ENCODE measurements at places on chromosomes 4 and X.
A peak's percentile ranks its signal among the peaks of the same experiment; 100 is the strongest.

- peak; percentile 25 for DNase-seq
Observed at GRCh38 chr4:15805583-15806517, 27.7 kb downstream of the CD38 start.

- DNase-seq, result no peak
Observed at GRCh38 chr4:175373031-175373430, 439.0 kb downstream of the GPM6A start.

- DNase-seq, result no peak
Observed at GRCh38 chrX:133258481-133258880, 40.3 kb upstream of the TFDP3 start.

GRCh38 chr4:97643179-97643578, 500.1 kb downstream of the STPG2 start:
- no peak for DNase-seq

- no peak for DNase-seq
Observed at GRCh38 chr4:90187148-90187884, 60.1 kb downstream of the CCSER1 start.

- no peak for DNase-seq
Observed at GRCh38 chr4:43233321-43233720, 340.8 kb downstream of the GRXCR1 start.

GRCh38 chr4:164483711-164484110, 270.2 kb upstream of the SMIM31 start:
- no peak for DNase-seq

DNA sequence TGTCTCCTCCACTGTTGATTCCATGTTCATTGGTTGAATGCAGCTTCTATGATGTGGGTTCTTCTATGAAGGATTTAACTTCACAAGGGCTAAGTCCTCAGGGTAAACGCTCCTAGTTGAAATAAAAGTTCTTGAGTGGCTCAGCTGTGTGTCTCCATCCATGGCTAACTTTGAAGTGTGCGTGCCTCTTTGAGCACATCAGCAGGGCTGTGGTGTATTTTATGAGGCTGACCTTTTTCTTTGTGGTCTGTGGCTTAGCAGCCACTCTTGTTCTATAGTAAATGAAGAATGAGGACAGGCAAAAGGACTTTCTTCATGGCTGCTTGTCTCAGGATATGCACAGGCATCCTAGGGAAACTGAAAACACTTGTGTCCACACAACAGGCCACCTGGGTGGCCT, 88.5 kb downstream of the KIT start:
- DNase-seq, result peak; percentile 70

- DNase-seq, result no peak
Observed at GRCh38 chr4:6942238-6942800, 32.7 kb downstream of the TBC1D14 start.

DNA sequence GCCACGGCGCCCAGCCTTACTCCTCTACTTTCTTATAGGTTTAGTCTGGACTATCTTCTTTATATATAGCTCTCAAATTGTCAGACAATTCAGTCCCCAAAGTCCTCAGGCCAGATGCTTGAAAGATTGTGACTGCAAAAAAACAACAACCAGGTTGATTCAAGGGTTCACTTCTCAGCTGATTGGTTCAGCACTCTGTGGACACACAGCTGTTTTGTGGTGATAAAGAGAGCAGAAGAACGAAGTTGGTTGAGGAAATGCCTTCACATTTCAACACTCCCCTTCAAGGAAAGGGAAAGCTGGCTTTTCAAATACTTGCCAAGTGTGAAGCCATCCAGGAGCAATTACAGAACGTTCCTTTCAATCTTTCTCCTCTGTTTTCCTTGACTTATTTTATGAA, 166.8 kb downstream of the SHROOM3 start:
- peak; percentile 37 for DNase-seq

DNA sequence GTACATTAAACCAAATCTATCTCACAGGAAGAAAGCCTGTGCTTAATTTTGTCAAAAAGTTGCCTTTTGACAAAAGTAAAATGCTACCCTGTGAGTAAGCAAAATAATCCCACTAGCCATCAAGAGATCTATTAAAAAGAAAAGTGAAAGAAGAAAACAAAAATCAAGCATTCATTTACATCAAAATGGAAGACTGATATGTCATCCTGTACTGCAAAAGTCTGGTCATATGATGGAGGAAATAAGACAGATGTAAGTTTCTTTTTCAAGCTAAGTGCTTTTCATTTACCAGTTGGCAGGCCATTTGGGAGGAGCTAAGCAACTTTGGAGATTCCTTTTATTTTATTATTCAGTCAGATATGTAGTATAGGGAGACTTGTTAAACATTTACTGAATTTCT, 387.4 kb downstream of the SPOCK3 start:
- no peak for DNase-seq

DNA sequence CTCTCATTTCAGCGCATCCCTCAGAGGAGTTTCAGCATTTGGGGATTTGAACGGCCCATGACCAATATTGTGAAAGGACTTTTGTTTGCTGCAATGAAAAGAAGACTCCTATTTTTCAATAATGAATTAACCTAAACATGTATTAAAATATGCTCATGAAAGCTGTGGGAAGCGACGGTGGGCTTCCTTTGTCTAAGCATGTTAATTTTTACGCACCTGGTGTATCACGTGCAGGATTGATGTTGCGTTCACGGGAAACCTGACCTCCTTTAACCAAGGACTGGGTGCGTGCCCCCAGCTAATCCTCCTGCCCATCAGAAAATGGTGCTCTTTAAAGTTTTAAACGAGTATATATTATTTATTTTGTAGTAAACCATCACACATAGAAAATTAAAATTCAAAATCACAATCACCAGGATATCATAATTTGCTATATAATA, 590 bp upstream of the CCDC110 start:
- no peak for DNase-seq

- no peak for DNase-seq
Observed at GRCh38 chr4:184228056-184228705, 10.5 kb upstream of the ENPP6 start.

DNA sequence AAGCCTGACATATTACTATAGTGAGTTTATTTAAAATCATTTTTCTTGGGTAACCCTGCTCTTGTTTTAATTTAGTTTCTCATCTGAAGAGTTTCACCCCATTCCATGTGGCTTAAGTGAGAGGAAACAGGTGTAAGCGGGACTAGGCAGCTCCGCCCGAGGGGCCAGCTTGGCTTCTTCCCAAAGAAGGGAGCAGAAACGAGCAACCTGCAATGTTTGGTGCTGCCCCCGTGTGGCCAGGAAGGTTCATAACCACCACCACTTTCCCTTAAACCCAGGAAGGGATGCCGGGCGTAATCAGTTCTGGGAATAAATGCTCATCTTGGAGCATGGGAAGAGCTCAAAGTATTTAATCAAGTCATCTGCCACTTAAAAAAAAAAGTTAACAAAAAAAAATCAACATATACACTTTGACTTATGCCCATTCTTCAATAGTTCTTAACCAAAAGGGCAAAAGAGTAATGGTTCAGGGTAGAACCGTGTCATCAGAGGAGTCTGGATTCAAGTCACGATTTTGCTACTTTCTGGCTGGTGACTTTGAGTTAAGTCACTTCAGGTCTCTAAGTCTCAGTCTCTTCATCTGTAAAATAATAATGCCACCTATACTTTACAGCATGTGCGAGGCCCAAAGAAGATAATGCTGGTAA, 147.9 kb downstream of the NSUN7 start:
- peak; percentile 81 for DNase-seq

- no peak for DNase-seq
Observed at GRCh38 chr4:146190456-146190855, 14.9 kb downstream of the LSM6 start.

Data from thyroid gland (tissue), 4 donors.